Stimulated activated CD4-positive, alpha-beta T cell treated with anti-CD3 and anti-CD28 coated beads, Interleukin-2, amount 100 ng/mL, for 48 hours (primary cell): ENCODE measurements at places on chromosomes 3 and 15.
A peak's percentile ranks its signal among the peaks of the same experiment; 100 is the strongest.

GRCh38 chr3:123750209-123750608, 133.9 kb downstream of the MYLK start:
- no peak for DNase-seq

- no peak for DNase-seq
These were observed 77.9 kb upstream of the ADPGK start for GRCh38 chr15:72861354-72861910.

GRCh38 chr3:103825586-103825985, 1390.8 kb downstream of the ZPLD1 start:
- DNase-seq, result no peak

DNA sequence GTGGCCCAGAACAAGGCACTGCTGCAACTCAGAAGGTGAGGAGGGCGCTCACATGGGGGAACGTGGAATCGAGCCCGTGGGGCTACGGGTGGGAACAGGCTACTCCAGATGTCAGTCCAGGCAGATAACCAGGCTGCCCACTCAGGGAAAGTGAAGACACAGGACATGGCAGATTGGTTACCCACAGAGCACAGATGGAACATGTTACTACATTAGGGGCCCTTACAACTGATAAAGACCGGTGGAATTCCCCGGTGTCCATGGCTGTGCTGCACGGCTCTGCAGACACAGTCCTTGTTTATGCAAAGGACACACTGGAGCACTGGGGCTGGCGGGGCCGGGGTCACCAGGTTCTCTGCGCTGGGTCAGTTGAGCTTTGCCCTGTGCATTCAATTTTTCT, 36.9 kb downstream of the PCSK6 start:
- DNase-seq, result no peak

GRCh38 chr3:29137601-29138000, 143.3 kb upstream of the RBMS3 start:
- no peak for DNase-seq

DNA sequence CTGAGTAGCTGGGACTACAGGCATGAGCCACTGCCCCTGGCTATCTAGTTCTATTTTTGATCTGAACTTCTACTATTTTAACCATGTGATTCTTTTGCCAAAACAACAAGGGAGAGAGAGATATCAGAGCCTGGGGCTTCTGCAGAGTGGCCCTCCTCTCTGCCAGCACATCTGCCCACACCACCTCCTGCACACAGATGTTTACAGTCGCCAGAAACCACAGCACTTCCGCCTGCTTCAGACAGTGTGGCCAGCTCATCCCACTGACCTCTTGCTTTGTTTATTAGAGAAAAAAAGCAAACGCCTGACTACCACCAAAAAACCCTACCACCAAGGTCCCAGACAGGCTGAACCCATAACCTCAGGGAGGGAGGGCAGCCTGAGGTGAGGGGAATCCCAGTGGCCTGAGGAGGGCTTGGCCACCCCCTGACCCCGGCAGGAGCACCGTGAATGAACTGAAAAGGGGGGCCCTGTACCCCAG, 85.9 kb upstream of the ABHD2 start:
- DNase-seq, result no peak

DNA sequence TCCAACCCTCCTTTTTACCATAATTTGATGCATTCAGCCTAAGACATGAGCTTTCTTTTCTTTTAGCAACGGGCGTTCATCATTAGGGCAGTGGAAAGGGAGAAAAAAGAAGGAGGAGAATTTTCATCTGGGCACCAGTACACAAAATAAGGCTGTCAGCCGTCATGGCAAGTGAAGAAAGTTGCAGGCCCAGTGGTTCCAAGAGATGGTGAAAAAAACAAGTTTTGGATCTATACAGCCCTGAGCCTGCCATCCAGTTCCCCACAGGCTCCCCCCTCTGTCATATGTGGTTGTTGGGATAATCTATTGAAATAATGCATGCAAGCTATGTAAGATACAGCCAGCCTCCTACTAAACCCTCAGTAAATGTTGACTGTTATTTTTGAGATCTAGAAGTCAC, 500.6 kb upstream of the PROK2 start:
- no peak for DNase-seq

- DNase-seq, result no peak
These were observed 54.4 kb downstream of the ULK4 start for GRCh38 chr3:41907330-41908073.

DNA sequence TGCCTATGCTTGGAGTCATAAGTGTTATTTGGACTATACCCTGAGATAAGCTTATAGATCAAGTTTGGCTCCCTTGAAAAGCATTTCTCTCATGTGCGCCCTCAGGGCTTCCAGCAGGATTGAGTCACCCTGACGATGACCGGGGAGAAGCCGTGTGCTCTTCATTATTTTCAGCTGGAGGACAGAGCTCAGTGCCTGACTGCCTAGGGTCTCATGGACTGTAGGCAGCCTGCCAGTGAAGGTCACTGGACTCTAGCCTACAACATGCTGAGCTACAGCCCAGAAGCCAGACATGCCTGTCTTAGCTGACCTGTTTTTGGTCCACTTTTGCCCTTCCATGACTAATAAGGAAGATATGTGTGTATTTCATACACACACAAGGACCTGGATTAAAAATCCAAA, 31.6 kb upstream of the NUDT16 start:
- no peak for DNase-seq

GRCh38 chr3:59257506-59257905, 207.7 kb upstream of the CFAP20DC start:
- DNase-seq, result no peak

GRCh38 chr3:106168962-106169750, 300.3 kb upstream of the CBLB start:
- no peak for DNase-seq

- DNase-seq, result no peak
These were observed 340.8 kb upstream of the DCBLD2 start for GRCh38 chr3:99242271-99242670.

GRCh38 chr3:76308541-76308940, 523.2 kb upstream of the ZNF717 start:
- no peak for DNase-seq

DNA sequence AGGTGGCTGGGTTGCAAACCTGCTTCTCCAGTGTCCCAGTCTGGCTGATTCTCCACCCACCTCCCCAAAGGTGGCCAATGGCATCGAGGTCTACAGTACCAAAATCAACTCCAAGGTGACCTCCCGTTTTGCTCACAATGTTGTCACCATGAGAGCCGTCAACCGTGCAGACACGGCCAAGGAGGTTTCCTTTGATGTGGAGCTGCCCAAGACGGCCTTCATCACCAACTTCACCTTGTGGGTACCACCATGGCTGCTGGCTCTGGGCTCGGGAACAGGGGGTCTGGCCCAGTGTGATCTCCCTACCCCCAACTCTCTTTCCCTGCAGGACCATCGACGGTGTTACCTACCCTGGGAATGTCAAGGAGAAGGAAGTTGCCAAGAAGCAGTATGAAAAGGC, 1.8 kb downstream of the ITIH3 start:
- DNase-seq, result no peak

- no peak for DNase-seq
These were observed 39.5 kb downstream of the BTLA start for GRCh38 chr3:112459750-112460149.

DNA sequence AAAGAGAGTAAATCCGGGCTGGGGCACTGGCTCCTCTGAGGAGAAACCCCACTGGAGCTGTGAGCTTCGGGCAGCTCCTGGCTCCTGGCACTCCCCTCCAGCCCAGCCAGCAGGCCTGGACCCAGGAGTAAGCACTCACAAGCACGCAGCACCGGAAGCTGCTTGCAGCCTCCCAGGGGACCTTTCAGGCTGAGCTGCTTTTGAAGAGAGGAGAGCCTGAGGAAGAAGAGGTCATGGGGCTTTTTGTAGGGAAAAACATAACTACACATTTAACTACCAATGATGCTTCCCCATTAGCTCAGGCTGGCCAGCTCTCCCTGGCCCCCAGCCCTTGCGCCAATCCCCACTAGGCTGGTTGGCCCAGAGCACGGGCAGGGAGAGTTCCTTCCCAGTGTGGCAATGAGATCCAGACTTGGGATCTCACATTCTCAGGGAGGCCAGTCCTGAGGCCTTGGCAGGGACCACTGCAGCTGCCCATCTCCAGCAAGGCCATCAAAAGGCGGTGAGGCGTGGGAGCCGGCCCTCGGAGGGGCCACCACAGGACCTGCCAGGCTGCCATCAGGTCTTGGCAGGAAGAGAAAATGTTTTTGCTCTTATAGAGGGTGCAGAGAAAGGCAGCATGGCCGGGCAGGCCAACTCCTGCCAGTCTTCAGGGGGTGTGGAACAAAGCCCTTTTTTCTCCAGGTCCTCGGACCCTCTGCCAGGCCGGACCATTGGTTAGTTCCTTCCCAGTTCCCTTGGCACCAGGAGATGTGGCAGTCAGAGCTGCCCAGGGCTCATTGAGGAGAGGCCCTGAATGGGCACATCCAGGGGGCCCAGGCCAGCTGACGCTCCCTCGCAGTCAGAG, 41.5 kb upstream of the MFGE8 start:
- DNase-seq, result no peak

- DNase-seq, result no peak
These were observed 1.5 kb downstream of the ATG3 start for GRCh38 chr3:112560307-112560706.

DNA sequence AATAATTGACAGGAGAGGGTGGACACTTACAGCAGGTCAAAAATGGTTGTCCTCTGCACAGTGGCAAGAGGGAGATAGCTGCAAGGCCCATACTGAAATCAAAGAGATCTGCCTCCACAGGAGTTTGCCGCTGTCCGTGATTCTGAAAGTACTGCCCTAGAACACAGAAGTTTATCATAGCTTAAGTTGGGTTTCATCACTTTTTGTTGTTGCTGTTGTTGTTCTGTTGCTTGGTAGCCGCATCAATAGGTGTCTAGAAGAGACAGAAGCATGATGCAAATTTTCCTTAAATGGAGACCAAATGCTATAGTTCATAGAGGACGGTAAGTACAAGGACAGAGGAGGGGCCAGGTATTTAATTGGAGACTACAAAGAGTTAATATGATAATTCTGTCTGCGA, 120.0 kb upstream of the MRPL3 start:
- no peak for DNase-seq

GRCh38 chr15:40793216-40793989, 13.5 kb upstream of the ZFYVE19 start:
- peak; percentile 36 for DNase-seq

DNA sequence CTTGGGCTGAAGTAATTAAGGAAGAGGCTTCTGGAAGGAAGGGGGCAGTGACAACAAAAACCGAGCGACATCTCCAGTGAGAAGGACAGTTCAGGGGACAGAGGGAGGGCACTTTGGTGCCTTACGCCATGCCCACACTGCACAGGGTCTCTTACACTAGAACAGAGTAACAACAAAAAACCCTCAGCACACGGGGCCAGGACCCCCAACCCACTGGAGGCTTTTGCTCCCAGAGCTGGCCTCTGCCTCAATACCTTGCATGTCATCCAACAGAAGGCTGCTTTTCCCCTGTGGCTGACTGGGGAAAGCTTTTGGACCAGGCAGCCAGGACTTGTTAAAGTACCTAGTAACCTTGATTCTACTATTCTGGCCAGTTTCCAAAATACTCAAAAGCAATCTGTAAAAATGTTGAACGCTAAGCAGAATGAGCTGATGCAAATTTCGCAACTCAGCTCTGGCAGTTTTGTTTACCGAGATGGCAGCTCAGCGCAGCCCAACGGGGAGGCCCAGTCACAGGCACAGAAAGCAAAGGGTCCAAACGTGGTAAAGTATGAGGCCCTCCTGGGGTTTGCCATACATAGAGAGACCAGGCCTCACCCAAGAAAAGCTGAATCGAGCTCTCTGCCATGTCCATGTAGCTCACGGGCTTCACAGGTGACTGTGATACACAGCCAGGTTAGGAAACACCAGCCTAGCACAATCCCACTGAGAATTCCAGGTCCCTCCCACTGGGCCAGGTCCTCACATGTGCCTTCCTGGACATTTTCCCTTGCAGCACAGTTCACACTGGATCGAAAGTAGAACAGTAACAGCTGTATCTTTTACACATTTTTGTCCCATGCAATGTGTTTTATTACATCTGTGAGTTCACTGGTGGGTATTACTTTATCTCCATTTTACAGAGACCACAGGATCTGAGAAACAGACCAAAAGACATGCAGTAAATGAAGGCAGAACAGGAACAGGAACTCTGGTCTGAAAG, 6.0 kb downstream of the CHCHD4 start:
- DNase-seq, result no peak

DNA sequence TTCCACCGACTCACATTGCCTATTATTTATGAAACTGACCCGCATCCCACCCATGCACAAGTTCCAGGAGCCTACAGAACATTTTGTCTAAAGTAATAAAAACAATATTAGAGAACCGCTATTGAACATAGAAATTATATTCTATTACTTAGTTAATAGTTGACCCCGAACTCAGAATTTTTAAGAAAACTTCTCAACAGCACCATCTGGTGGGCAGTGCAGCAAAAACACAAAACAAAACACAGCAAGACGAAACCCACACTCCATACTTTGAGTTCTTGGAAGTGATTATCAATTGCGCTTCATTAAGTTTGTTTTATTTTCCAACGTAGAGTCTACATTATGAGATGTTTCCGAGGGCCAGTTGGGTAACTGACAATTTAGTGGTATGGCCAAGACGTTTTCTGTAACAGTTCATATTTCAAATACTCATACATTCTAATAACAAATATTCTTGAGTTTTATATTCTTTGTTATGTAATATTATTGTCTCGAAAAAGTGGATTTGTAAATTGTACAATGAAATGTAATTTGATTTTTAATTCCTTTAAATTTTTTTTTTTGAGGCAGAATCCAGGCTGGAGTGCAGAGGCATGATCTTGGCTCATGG, 24.0 kb upstream of the C3orf70 start:
- peak; percentile 28 for DNase-seq

- DNase-seq, result no peak
These were observed 146.0 kb upstream of the GRM7 start for GRCh38 chr3:6714962-6715361.

GRCh38 chr3:5115506-5116162, 6.5 kb upstream of the ARL8B start:
- no peak for DNase-seq
